ENCODE measurements at places on chromosomes 3 and 15. TPM values are rescaled to one million over a fixed set of nuclear protein-coding genes. Genes with fewer than 3 reads are reported as not detected.

GRCh38 chr15:89660556-89660955 lies 5.3 kb upstream of the KIF7 start:
- no peak for DNase-seq

Gene GPR176
- not detected for total RNA-seq

DNA sequence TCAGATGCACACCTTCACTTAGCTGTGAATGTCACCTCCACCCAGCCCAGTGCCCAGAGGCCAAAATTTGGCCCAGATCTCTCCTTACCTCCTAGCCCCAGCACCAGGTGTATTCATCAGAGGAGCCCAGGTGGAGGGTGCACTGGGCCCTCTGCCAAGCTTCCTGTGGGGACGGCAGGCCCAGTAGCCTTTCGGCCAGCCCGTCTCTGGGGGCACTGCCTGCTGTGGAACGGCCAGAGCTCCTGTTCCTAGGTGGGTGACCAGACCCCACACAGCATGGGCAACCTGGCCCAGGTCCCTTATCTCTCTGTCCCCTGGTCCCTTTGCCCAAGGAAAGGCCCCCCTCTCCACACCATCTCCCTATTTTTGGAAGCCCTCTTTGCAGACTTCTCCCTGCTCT lies 67.8 kb downstream of the AAGAB start:
- DNase-seq, result no peak

Gene EIF4E3
- total RNA-seq, result 56.5 TPM

GRCh38 chr3:30730967-30731366 lies 124.6 kb downstream of the TGFBR2 start:
- DNase-seq, result no peak

DNA sequence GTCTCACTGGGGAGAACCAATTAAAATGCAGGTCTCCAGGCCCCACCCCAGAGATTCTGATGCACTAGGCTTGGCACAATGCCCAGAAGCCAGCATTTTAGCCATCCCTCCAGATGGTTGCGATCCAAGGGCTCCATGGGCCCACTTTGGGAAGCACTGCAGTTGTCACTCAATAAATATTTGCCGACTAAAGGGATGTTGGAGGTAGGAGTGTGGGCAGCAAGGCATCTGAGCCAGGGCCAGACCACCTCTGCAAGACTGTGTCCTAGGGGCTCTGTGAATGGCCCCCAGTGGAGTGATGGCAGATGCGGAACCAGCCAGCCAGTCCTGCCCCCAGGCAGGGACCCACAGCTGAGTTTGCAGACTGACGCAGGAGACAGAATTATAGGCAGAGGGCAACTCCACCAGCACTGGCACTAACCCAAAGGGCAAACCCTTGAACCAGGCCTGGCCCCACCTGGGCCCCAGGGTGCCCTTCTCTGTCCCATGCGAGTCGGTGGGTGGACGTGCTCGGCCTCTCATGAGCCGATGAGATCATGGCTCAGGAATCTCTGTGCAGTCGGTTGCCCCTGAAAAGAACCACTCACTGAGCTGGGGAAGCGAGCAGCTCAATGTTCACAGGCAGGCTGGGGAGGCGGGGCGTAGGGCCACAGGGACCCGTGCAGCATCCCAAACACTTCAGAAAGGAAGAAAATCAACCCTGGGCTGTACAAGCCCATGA lies 49.7 kb downstream of the SEMA5B start:
- no peak for DNase-seq

Gene LRRN1
- total RNA-seq, result 1.4 TPM

DNA sequence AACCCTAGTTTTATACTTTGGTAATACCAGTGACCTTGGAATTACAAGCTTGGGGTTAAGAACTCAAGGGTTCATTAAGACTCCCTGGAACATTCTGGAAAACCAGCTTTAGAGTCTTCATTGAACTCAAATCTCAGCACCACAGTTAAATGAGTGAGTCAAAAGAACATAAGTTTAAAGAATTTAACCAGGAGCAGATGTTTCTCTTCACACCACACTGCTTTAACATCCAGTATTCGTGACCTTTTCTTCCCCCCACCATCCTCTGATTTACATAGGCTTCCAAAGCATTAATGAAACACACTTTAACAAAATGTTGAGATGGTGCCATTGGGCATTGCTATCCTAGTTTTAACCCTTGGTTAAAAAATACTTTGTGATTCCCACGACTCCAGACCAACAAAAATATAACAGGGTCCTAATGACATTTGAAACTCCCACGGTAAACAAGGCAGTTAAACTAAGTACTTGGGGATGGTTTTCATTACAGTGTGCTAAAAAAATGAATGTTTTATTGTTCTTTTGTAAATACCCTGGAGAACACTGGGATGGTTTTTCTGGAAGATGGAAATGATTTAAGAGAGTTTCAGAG lies 123.9 kb downstream of the OXNAD1 start:
- DNase-seq, result no peak

DNA sequence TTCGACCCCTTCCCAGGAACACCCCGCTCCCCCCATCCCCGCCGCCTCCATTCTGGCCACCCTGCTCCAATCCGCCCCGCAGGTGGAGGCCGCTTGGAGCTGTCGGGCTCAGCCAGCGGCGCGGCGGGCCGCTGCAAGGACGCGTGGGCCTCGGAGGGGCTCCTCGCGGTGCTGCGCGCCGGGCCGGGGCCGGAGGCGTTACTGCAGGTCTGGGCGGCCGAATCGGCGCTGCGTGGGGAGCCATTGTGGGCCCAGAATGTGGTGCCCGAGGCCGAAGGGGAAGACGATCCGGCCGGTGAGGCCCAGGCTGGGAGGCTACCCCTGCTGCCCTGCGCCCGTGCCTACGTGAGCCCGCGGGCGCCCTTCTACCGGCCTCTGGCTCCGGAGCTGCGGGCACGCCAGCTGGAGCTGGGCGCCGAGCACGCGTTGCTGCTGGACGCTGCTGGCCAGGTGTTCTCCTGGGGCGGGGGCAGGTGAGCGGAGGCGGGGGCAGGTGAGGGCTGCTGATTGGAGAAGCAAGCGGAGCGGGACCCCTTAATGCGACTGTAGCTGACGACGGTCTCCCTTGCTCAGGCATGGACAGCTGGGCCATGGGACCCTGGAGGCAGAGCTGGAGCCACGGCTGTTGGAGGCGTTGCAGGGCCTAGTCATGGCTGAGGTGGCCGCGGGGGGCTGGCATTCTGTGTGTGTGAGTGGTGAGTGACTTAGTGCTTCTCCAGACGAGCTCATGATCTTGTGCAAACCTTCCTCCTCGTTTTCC lies 2.5 kb downstream of the RCCD1 start:
- no peak for DNase-seq
